A549 treated with DMSO at 1 μM for 4 hours (cell line): ENCODE measurements at places on chromosomes 2 and 18. TPM values are rescaled to one million over a fixed set of nuclear protein-coding genes. Genes with fewer than 3 reads are reported as not detected.

The NPPC gene
- total RNA-seq = 0.35 to 0.50 TPM (median 0.37 TPM) in 3 of 5 replicates, not detected in the others

The UGT1A5 gene
- 0.04 TPM in 1 of 5 replicates, not detected in the others for total RNA-seq

The GPR45 gene
- not detected in 5 replicates for total RNA-seq

The CTLA4 gene
- total RNA-seq = not detected in 5 replicates

The ADAM23 gene
- 8.8 to 10.2 TPM (median 10.0 TPM) in 5 replicates for total RNA-seq

The BUB1 gene
- total RNA-seq = 40.2 to 51.4 TPM (median 49.8 TPM) in 5 replicates

The GALNT13 gene
- 7.9 to 12.6 TPM (median 11.1 TPM) in 5 replicates for total RNA-seq

The SPHKAP gene
- not detected in 5 replicates for total RNA-seq

The IL1B gene
- 0.17 to 0.49 TPM (median 0.28 TPM) in 5 replicates for total RNA-seq

The IGFBP5 gene
- 0.15 to 0.25 TPM (median 0.24 TPM) in 5 replicates for total RNA-seq

The HOXD4 gene
- 0.22 to 0.55 TPM (median 0.36 TPM) in 5 replicates for total RNA-seq

The SNTG2 gene
- total RNA-seq = not detected in 5 replicates

The PDE11A gene
- 0.21 to 0.99 TPM (median 0.40 TPM) in 5 replicates for total RNA-seq

The CYRIA gene
- total RNA-seq = 0.14 to 0.23 TPM (median 0.22 TPM) in 5 replicates

The FBXO36 gene
- total RNA-seq = 1.1 to 2.3 TPM (median 1.4 TPM) in 5 replicates

The PKDCC gene
- total RNA-seq = 24.5 to 32.9 TPM (median 29.4 TPM) in 5 replicates

The DSG4 gene
- total RNA-seq = 0.02 TPM in 1 of 5 replicates, not detected in the others

The SLC23A3 gene
- 0.57 to 1.4 TPM (median 0.70 TPM) in 5 replicates for total RNA-seq

The CHST9 gene
- not detected in 5 replicates for total RNA-seq

The IL18RAP gene
- 0.02 to 0.06 TPM in 2 of 5 replicates, not detected in the others for total RNA-seq

The KCNF1 gene
- total RNA-seq = 28.3 to 46.3 TPM (median 36.5 TPM) in 5 replicates

The LRP2 gene
- total RNA-seq = 0.01 to 0.21 TPM (median 0.03 TPM) in 4 of 5 replicates, not detected in the other

The STPG4 gene
- not detected in 5 replicates for total RNA-seq

The MYO7B gene
- total RNA-seq = 0.11 to 0.17 TPM (median 0.14 TPM) in 5 replicates

The FAP gene
- 0.08 to 0.15 TPM (median 0.11 TPM) in 3 of 5 replicates, not detected in the others for total RNA-seq

The TUBA3D gene
- total RNA-seq = not detected in 5 replicates

The LOXHD1 gene
- total RNA-seq = not detected in 5 replicates

The PROM2 gene
- total RNA-seq = 0.33 TPM in 1 of 5 replicates, not detected in the others

The ABCA12 gene
- total RNA-seq = 0.16 to 0.24 TPM (median 0.19 TPM) in 5 replicates

The MATN3 gene
- 8.9 to 15.9 TPM (median 12.6 TPM) in 5 replicates for total RNA-seq

The RND3 gene
- 55.6 to 70.9 TPM (median 62.1 TPM) in 5 replicates for total RNA-seq

The CDK5R2 gene
- total RNA-seq = 1.2 to 2.5 TPM (median 1.9 TPM) in 5 replicates

The IRS1 gene
- 15.7 to 22.0 TPM (median 17.6 TPM) in 5 replicates for total RNA-seq

The POTEC gene
- not detected in 5 replicates for total RNA-seq

The NCKAP1 gene
- total RNA-seq = 84.4 to 113 TPM (median 102 TPM) in 5 replicates

The MYOM1 gene
- total RNA-seq = 0.11 to 0.22 TPM (median 0.15 TPM) in 5 replicates

The ZNF236 gene
- total RNA-seq = 2.5 to 3.8 TPM (median 3.2 TPM) in 5 replicates

The TLX2 gene
- total RNA-seq = 0.14 to 0.43 TPM (median 0.25 TPM) in 5 replicates

The MBOAT2 gene
- 26.8 to 41.8 TPM (median 35.7 TPM) in 5 replicates for total RNA-seq

The SERPINB10 gene
- total RNA-seq = 0.22 TPM in 1 of 5 replicates, not detected in the others

The TCF7L1 gene
- total RNA-seq = 6.4 to 9.3 TPM (median 7.3 TPM) in 5 replicates

The MC4R gene
- 0.08 TPM in 1 of 5 replicates, not detected in the others for total RNA-seq

The NOL4 gene
- not detected in 5 replicates for total RNA-seq

The SALL3 gene
- not detected in 5 replicates for total RNA-seq

The MFF gene
- 107 to 119 TPM (median 114 TPM) in 5 replicates for total RNA-seq

The TNFRSF11A gene
- 6.3 to 11.9 TPM (median 9.5 TPM) in 5 replicates for total RNA-seq

The UGT1A6 gene
- total RNA-seq = 1.1 to 1.3 TPM (median 1.3 TPM) in 5 replicates

The ACOXL gene
- not detected in 5 replicates for total RNA-seq

The AKAIN1 gene
- total RNA-seq = not detected in 5 replicates

The SATB2 gene
- total RNA-seq = 3.3 to 3.9 TPM (median 3.6 TPM) in 5 replicates

The DSC3 gene
- total RNA-seq = 1.6 to 2.5 TPM (median 1.8 TPM) in 5 replicates

The RRM2 gene
- total RNA-seq = 168 to 246 TPM (median 244 TPM) in 5 replicates

The TFCP2L1 gene
- total RNA-seq = 0.78 to 0.94 TPM (median 0.89 TPM) in 5 replicates

The CRYBA2 gene
- total RNA-seq = 0.18 TPM in 1 of 5 replicates, not detected in the others

The TEX44 gene
- total RNA-seq = not detected in 5 replicates

The HOXD12 gene
- total RNA-seq = not detected in 5 replicates

The ASTL gene
- not detected in 5 replicates for total RNA-seq
